CD4-positive, alpha-beta T cell treated with Interleukin-4 for 4 hours (primary cell): ENCODE measurements at places on chromosomes 2 and 18.

DNA sequence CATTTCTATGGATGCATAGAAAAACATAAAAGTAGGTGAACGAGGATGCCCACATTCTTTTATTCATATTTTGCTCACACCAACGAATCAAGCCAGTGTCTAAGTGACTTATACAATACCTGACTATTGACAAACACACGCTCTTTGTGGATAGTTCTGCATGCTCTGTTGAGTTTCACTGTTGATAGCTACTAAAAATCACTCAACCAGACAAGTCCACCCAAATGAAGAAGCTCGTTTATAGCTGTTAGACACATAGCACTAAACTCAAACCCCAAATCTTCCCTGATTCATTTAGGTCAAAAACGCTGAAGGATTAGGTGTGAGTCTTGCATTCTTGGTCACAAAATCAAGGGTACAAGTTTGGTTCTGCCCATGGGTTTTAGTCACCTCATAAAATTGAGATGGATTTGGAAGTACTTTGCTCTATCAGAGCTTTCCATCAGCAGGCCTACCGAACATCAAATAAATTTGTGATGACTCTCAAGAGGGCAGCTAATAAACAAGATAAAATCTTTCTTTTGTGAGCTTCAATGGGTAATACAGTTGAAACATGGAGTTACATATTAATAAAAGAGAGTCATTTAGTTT is 92.7 kb upstream of the ETAA1 start:
- no peak for DNase-seq

GRCh38 chr2:46601328-46601963 is 122.1 kb downstream of the TMEM247 start:
- peak; percentile 7 for DNase-seq

GRCh38 chr2:22878121-22878520 is 506.9 kb upstream of the KLHL29 start:
- no peak for DNase-seq

DNA sequence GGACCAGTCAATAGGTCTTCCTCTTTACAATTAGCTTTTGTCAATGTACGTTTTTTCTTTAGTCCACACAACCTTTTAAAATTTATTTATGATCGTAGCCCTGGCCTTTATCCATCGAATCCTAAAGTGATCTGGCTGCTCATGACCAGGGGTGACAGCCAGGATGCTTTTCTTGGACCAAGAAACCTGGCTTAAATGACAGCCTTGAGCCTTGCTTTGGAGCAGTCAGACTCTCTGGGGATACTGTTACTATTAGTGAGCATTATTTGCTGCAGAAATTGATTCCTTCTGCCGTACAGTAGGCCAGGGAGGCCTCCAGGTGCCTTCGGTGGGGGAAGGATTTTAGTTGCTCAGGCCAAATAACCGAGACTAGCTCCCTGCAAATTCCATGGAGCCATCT is 70.2 kb downstream of the AGAP1 start:
- no peak for DNase-seq

DNA sequence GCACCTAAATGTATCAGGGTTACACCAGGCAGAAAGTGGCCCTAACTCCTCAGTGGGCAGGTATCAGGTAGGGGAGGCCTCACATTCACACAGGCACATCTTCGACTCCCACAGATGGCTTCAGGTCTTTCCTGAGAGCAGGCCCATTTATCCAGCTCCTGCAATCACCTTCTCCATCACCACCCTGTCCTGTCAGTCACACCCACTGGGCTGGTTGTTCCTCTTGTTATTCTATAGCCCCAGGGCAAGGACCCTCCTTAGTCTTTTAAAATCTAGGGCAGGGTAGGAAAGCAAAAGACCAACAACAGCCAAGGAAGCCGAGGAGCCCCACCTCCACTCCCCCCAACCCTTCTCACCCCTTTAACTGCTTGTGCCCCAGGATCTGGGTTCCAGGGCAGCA is 9.1 kb upstream of the HOXD4 start:
- no peak for DNase-seq

DNA sequence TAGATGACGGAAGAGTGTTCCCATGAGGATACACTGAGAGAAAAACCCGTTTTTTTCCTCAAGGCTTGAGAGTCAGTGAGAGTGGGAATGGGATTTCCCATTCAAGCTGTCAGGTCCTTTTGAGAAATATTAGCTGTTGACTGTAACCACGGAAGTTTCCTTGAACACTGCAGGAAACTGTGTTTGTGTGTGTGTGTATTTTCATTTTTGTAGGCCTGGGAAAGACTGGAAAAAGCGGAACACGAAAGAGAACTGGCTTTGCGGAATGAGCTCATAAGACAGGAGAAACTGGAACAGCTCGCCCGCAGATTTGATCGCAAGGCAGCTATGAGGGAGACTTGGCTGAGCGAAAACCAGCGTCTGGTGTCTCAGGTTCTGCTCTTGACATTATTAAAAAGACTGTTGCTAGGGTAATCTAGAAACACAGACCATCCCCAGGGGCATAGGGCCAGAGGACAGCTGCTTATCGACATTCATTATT is 98.8 kb upstream of the EML6 start:
- DNase-seq, result no peak

GRCh38 chr2:231549446-231550239 is 19.4 kb upstream of the NMUR1 start:
- DNase-seq, result no peak

GRCh38 chr2:10289891-10290290 is 12.8 kb upstream of the HPCAL1 start:
- DNase-seq, result no peak

DNA sequence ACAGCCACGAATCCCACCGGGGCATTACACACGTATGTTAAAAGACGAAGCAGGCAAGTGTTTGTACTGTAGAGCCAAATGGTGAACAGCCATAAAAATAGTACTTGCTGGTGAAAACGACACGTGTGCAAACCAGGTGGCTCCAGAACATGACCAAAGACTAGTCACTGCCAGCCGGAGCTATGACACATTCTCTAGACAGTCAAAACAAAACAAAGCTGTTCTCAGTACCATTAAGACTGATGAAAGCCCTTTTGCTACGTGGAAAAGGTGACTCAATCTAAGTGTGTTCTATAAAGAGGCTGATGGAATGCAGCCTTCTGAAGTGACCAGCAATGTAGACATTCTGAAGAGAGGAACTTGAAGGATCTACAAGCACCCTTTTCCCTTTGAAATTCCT is 367.7 kb upstream of the NETO1 start:
- no peak for DNase-seq

DNA sequence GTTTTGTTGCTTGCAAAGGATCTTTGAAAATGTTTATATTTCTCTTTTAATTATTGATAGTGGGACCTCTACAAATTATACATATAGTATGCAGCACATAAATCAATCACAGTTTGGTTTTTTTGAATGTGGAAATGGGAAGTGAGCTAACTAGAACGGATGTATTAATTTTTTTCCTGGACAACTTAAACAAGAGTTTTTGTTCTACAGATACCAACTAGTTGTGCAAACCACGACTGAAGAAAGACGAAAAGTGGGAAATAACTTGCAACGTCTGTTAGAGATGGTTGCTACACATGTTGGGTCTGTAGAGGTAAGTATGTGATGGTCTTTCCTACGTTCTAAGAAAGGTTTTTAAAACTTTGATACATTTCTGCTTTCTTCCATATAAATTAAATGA is 39.2 kb downstream of the NDC80 start:
- no peak for DNase-seq

GRCh38 chr2:222518570-222519381 is 94.4 kb downstream of the SGPP2 start:
- DNase-seq, result no peak

- DNase-seq, result no peak
These were observed 150.7 kb upstream of the SPRED2 start for GRCh38 chr2:65583061-65583460.

DNA sequence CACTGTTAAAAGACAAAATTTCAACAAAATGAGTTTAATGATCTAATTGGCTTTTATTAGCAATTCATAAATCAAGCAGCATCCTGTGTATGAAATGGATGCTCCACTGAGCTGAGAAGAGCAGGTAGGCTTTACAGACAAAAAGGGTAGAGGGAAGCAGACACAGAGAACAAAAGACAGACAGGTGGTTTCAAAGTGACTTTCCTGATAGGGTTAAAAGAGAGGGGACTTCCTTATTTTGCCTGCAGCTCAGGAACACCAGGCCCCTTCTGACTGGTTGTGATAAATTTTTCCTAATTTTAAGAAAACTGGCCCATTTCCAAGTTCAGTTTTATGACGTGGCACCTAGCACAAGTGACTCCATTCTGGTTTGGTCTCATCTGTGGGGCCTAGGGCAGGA is 11.9 kb downstream of the TEX51 start:
- DNase-seq, result no peak

- DNase-seq, result no peak
These were observed 116.1 kb upstream of the HDAC4 start for GRCh38 chr2:239516954-239517305.

DNA sequence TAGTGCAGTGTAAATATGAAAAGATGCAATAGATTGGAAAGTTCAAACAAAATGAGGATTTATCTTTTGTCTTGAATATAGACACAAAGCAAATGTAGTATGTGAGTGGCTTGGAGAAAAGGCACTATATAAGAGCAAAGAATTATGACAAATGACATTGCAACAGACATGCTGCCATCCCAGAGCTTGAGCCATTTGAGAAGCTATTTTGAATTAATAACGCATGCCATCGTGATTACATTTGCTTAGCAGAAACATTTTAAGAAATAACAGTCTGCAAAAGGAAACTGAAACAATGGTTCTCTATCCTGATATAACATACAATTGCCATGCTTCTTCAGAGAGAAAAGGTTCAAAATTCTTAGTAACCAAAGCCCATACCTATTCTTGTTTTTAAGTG is 677.1 kb downstream of the ZEB2 start:
- DNase-seq, result no peak

DNA sequence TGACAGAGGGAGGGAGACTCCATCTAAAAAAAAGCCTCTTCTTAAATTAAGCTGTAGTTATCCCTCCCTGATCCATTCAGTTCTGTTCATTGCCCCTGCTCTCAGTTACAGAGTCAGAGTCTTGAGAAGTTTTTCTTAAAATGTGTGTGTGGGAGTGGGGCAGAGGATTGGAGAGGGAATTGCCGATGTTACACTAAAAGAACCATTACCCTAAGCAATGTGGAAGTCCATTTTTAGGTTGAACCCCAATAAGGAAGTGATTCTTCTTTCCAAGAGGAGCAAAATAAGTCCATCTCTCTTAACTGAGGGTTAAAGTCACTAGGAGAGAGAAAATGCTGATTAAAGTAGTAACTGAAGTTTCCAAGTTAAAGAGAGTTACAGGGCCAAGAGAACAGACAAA is 21.2 kb upstream of the THOC1 start:
- DNase-seq, result no peak

DNA sequence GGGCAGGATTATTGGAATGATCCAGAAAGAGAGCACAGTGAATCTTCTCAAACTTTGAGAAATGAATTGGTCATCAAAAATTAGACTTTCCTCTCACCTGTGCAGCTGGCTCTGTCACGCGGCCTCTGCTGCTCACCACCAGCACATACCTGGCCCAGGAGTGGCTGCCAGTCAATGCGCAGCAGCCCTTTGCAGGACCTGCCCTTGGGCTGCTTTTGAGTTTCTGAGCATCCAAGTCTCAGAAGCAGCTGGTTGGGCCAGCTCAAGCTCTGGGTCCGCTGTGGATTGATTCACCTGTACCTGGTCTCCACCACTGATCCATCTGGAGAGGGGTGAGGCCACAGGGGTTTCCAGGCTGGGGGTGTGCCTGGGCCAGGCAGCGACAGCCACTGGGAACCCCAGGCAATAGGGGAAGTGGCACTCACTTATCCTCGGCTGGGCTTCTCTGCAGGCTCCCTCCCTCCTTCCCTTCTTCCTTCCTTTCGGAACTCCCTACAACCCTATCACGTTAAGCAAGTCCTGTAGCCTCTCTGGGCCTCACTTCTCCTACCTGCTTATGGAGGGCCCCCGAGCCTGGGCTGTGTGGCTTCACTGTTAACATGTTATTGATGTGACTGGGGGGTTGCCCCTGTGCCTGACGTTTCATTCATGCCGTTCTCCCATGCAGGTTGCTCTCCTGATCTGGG is 48.1 kb downstream of the SH3BP4 start:
- no peak for DNase-seq

- no peak for DNase-seq
These were observed 44.3 kb upstream of the RAB6C start for GRCh38 chr2:129935118-129935517.

- no peak for DNase-seq
These were observed 41.9 kb downstream of the SCN9A start for GRCh38 chr2:166333801-166334200.

DNA sequence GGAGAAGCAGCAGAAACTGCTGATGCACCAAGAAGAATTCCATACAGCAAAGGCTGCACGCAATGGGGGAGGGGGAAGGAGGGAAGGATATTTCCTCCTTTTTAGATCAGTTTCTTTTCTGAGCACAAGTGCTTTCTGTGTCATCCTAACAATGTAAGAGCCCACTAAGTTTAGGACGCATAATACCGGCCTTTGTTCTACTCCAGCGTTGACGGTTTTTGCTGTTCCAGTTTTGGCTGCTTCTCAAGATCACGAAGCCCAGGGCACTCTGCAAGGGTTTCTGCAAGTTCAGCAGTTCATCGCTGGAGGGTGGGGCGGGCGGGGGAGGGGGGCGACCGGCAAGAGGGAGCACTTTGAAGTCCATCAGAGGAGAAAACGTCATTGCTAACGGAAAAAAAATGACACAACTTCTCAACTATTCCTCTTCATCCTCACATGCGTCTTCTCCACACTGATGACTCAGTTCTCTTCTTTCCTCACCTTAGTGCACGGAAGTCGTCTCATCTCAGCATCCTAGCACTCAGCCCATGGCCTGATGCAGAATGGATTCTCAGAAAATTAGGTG is 8.7 kb downstream of the FAM178B start:
- peak; percentile 31 for DNase-seq

DNA sequence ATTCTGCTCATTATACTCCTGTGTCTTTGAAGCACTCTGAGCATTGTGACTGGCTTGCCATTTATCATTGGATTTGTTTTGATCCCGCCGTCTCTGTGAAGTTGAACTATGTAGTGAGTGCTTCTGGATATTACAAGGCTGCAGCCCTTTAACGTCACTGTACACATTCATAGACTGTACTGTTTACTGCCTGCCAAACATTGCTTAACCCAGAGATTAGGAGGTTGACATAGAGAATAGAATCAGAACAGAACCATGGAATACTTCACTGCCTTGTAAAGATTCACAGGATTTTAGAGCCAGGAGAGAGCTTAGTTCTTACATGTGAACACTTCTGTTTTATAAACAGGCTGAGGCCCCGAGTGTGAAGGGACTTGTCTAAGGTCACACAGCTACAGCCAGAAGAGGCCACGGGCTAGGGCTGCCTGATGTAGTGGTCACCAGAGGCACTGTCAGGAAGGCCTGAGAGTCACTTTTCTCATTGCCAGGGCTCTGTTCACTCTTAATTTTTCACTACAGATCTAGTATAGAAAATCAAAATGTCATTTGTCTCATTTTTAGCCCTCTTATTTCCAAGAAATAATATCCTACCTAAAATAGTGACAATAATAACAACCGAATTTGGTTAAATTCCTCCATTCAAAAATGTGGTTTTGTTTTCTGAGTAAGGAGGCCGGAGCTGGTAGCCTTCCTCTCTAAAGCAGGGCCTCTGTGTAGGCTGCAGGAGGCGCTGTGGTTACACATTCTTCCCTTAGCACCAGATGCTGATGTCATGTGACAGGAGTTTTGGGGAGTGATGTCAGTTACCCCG is 87.9 kb downstream of the UGGT1 start:
- DNase-seq, result peak; percentile 40
